Upper lobe of right lung (tissue), 1 donor: ENCODE measurements at places on chromosomes 1 and 21. TPM values are rescaled to one million over a fixed set of nuclear protein-coding genes. Genes with fewer than 3 reads are reported as not detected.

Gene KRTAP19-5
- total RNA-seq = not detected

GRCh38 chr1:110356379-110356778, 17.2 kb downstream of the RBM15 start:
- no peak for DNase-seq

DNA sequence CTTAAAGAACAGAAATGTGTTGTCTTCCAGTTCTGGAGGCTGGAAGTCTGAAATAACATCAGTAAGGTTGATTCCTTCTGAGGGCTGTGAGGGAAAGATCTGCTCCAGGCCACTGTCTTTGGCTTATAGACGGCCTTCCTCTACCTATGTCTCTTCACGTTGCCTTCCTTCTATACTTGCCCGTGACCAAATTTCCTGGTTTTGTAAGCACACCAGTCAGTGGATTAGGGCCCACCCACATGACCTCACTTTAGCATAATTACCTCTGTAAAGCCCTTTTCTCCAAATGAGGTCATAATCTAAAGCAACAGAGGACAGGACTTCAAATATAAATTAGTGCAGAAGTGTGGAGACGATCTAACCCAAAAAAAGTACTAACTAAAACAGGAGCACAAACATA, 231.6 kb downstream of the NRIP1 start:
- no peak for DNase-seq

GRCh38 chr1:55353707-55354620, 138.8 kb upstream of the USP24 start:
- no peak for DNase-seq

Gene PEF1
- 69.9 TPM for total RNA-seq

DNA sequence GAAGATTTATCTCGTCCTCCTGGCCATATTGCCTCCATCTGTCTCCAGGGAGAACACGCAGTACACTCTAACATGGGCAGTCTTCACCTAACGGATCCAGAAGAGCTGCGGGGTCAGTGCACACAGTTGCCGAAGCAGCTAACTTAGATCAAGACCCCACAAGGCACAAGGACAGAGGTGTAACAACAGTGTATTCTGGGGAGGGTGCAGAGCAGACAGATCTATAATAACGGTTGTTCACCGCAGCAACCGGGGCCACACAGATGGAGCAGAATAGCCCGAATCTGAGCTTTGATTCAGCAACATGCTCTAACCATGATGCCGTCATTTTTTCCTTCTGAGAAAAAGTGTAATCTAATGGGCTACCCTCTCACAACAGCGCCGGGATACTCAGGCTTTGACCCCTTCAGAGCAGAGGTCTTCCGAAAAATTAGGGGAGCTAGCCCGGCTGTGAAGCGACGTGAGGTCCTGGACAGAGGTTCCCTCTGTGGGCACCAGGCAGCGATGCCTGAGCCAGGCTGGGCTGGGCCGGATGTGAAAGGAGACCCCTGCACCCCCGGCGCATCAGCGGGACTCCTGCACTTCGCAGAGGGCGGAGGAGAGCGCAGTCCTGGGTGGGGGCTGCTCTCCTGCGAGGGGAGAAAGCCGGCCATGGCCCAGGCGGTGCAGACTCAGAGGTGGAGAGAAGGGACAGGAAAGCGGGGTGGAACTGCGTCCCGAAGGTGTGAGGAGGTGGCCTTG, 57.5 kb downstream of the BCL9 start:
- DNase-seq = no peak

Gene C4BPA
- total RNA-seq = 175 TPM

DNA sequence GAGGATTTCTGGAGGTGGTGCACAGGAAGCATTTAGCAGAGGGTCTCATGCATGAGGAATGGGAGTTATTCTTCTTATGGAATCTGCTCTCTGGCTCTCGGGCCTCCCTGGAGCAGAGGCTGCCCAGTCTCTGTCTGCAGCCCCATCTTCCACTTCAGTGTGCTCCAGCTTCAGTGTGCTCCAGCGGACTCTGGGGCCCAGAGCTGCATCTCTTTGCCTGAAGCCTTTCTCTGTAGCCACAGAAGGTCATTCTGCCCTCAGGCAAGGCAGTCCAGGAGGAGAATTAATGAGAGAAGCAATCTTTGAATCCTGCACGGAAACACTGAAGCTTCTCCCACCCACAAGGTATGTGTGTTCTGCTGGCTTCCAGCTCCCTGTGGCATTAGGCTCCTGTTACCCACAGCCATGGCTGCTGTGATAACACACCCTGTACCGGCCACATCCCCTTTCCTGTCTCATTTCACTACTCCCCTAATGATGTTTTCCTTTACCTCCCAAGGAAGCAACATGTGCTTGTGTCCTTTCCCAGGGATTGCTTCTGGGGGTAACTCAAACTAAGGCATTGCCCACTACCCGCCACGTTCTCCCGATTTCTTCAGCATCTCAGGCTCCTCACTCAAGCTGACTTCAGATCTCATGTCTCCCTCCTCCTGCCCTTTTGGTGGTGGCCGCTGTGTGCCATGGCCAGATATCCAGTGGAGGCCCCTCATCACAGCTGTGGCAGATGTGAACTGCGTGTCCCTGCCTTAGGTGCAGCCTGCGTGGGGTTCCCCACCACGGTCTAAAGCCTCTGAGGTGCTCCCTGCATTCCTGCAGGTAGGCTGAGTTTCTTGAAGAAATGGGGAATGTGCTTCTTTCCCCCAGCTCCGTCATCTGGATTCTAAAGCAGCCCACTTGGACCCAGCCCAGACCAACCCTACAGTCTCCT, 181.2 kb upstream of the GALNT2 start:
- DNase-seq = no peak
